ENCODE measurements at places on chromosomes 1 and 21. TPM values are rescaled to one million over a fixed set of nuclear protein-coding genes. Genes with fewer than 3 reads are reported as not detected.

CDK18 gene
- 23.2 TPM for total RNA-seq

ADAMTS1 gene
- total RNA-seq = 179 TPM

DNA sequence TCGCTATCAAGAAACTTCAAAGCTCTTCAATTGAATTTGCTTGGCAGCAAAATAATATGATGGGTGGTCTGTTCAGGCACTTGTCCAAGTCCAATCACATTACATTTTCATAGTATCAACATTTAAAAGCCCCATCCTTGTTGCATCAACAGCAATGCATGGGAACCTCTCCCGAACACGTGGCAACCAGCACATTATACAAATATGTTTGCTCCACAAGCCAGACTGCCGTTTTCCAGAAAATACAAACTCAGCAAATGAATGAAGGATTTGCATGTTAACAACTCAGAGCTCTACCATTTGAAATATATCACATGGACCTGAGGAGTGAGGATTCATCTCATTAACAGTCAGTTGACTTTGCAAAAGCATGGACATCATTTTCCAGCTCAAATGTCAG is 20.0 kb upstream of the LYPLAL1 start:
- no peak for DNase-seq

GRCh38 chr1:201584471-201585092 is 45.7 kb downstream of the NAV1 start:
- DNase-seq = no peak

DNA sequence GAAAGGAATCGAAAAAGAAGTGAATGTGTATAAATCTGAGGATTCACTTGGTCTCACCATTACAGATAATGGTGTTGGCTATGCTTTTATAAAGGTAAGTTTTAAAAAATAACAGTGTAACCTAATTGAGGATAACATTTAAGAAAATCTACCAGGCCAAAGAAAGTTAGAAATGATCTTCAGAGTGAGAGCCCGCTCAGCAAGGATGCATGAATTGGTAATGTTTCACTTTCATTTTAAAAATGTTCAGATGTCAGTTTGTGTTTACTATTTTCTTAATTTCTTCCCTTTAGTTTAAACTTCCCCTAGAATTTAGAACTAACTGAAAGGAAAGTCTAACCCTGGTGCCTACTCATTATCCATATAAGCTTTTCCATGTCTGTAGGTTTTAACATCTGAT is 35.0 kb downstream of the GIPC2 start:
- DNase-seq = no peak

Data from mammary epithelial cell (primary cell).